ENCODE measurements at places on chromosomes 1 and 21. TPM values are rescaled to one million over a fixed set of nuclear protein-coding genes. Genes with fewer than 3 reads are reported as not detected.

GRCh38 chr21:42219606-42220137, 732 bp downstream of the ABCG1 start:
- DNase-seq, result no peak

DNA sequence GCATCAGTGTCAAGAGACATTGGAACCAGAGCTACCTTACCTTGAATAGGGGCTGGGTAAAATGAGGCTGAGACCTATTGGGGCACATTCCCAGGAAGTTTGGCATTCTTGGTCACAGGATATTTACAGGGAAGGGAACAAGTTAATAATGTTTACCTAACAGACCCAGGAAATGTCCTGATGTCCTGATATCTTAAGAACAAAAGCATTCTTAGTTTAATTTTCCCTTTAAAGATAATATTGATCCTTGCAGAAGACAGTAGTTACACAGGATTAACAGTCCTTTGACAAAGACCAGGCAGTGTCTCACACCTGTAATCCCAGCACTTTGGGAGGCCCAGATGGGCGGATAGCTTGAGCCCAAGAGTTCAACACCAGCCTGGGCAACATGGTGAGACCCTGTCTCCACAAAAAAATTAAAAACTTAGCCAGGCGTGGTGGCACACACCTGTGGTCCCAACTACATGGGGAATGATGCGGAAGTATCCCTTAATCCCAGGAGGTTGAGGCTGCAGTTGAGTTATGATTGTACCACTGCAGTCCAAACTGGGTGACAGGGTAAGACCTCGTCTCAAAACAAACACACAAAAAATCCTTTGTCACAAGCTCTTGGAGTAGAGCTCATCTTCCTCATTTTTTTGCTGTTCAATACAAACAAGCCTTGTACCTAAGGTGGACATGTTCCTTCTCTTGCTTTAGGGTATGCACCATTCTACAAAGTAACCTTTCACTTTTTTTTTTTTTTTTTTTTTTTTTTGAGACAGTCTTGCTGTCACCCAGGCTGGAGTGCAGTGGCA, 1.3 kb upstream of the TOMM20 start:
- DNase-seq, result no peak

GRCh38 chr1:180572760-180573159, 14.0 kb downstream of the OVAAL start:
- no peak for DNase-seq

LCE6A gene
- polyA plus RNA-seq, result 0.60 TPM

DNA sequence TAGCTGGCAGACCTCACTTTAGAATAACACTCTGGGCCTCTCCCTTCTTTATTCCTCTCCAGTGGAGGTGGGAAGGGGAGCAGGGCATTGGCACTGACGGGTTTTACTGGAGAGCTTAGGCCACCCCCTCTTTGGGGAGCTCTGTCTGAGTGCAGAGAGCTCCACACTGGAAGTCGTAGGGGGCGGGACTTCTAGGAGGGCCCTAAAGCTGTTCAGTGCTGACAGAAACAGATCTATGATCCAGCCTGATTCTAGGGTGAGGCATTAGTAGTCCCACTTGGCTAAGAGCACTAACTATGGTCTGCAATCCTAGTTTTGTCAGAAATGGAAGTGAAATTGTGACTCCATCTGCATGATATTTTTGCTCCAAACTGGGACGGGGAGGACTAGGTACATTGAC, 138.7 kb downstream of the MIS18A start:
- DNase-seq, result no peak

DNA sequence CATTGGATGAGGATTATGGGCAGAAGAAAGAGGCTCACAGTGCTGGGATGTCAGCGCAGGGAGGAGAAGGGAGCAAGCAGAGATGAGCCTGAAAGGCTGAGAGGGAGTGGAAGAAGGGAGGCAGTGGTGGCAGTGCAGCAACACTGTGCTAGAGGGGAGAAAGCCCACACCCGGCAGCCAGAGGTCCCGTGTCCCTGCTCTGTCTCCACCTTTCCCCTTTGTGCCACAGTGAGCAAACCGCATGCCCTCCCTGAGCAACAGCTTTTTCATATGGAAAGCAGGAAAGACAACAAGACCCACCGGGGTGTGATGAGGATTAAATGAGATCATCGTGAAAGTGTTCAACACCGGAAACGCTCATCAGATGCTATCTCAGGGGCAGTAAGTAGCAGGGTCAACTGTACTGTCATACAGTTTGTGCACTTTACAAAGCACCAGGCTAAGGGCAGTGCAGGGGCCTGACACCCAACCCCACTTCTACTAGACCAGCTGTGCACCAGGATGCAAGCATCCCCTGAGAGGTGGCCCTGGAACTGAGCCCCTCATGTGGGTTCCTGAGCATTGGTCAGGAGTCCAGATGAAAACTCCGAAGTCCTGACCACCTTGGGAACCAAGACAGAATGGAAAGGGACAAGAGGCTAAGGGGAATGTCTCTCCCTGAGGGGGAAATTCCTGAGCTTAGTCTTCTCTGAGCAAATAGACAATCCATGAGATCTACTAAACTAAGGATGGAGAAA, 9.1 kb downstream of the NHLH1 start:
- no peak for DNase-seq

DNA sequence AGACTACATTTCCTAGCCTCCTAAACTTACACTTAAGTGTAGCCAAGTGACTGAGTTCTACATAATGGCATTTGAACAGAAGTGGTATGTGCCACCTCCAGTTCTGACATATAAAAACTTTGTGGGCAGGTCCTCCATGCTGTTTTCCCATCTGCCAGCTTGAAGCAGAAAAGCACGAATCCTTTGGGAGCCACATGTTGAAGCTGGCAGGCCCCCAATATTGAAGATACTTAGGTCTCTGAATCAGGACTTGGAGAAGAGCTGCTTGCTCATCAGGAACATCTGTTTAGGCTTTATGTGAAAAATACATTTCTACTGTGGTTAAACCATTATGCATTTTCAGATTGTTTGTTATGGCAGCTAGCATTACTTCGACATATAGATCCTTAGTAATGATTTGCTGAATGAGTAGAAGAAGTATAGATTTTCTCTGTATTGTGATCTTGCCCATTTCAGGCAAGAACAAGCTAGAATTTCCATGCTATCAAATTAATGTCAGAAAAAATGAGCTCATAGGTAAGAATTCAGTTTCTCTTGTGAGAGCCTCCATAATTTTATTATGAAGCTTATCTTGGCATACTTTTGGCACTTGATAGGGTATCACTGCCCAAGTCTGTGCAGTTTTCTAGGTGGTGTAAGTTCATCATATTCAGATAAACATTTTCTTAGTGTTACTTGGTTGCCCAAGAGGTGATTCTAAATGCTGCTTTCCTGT, 68.4 kb downstream of the GDAP2 start:
- no peak for DNase-seq

DNA sequence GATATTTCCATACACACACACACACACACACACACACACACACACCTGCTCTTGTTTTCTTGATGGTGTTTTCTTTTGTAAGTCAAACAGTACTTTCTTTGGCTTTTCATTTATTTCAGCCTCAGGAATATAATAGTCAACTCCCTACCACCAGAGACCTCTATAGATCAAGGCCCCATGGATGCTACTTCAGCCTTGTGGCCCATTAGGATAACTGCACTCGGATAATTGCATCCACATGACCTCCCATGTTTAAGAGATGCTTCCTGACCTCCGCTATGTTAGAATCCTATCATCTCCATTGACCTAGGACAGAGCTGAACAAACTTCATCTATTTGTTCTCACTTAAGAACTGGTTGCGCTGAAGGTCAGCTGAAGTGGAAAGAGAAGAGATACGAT, 1094.0 kb upstream of the B3GALT2 start:
- DNase-seq, result no peak

CRNN gene
- 0.05 TPM for polyA plus RNA-seq

- DNase-seq, result no peak
Measured at GRCh38 chr21:45488931-45489721, 53.1 kb downstream of the SLC19A1 start.

DNA sequence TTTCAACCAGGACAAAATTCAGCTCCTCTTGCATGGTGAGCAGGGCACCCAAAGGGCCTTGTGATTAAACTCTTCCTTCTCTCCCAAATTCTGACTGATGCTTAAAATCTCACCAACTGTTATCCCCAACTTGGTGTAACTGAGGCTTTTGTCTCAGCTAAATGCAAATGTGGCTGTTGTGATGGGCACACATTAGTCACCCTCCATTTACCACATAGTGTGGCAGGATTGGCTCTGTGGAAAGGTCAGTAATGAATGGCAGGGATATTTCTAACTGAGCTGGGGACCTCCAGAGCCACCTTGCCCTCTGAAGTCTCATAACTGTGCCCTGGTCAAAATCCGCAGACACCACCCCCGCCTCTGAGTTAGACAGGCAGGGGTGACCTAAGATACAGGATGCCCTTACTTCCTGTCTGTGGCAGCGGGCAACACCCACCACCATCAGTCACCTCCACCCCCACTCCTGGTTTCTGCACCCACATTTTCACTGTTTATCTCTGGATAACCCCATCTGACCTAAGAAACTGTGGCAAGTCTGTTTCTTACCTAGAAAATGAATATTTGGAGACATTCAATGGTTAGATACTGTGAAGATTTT, 25.4 kb upstream of the RGS16 start:
- no peak for DNase-seq

- DNase-seq, result no peak
Measured at GRCh38 chr21:16751695-16752474, 761.0 kb upstream of the CXADR start.

TNFAIP8L2 gene
- not detected for polyA plus RNA-seq

DNA sequence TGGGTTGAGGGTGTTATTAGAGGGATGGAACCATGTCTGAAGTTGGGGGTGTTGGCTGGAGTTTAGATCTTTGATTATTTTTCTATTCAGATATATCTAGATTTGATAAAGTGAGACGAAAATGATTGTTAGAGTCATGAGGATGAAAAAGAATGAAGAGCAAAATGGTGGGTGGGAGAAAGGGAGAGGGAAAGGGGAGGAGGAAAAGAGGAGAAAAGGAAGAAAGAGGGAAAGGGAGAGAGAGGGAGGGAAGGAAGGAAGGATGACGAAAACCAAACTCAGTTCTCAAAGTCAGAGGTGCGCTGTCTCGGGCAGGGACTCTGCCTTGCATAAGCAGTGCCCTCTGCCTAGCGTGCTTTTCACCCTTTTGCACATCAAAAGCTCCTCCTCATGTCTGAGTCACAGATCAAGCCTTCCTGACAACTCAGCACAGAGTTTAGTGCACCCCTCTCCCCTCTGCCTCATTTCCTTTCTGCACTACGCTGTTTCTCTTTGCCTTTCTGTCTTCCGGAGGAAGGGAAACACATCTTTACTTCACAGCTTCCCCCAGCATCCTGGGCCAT, 225.8 kb upstream of the PROX1 start:
- no peak for DNase-seq

- DNase-seq, result no peak
Measured at GRCh38 chr1:175494011-175494554, 249.3 kb downstream of the TNR start.

DNA sequence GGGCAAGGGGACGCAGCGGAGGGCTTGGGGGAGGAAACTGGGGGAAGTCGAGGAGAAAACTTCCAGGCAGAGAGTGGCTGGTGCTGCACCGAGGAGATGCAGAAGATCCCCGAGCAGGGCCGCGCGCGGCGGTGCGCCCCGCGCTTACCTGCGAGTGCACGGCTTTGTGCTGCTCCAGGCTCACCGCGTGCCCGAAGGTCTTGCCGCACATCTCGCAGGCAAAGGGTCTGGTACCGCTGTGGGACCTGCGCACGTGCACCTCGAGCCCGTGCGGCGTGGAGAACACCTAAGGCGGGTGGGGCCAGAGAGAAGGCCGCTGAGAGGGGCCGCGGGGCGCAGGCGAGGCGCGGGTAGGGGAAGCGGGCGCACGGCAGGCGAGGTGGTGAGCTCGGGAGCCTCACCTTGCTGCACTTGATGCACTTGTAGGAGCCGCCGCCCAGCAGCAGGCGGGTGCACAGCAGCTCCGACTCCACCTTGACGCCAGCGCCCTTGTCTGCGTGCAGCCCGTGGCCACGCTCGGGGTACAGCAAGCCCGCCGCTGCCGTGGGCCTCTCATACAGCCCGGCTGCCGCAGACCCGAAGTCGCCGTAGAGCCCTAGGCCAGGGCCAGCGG, 6.4 kb downstream of the GFI1 start:
- DNase-seq, result no peak

- no peak for DNase-seq
Measured at GRCh38 chr1:10583641-10584040, 108.9 kb downstream of the PEX14 start.

DNA sequence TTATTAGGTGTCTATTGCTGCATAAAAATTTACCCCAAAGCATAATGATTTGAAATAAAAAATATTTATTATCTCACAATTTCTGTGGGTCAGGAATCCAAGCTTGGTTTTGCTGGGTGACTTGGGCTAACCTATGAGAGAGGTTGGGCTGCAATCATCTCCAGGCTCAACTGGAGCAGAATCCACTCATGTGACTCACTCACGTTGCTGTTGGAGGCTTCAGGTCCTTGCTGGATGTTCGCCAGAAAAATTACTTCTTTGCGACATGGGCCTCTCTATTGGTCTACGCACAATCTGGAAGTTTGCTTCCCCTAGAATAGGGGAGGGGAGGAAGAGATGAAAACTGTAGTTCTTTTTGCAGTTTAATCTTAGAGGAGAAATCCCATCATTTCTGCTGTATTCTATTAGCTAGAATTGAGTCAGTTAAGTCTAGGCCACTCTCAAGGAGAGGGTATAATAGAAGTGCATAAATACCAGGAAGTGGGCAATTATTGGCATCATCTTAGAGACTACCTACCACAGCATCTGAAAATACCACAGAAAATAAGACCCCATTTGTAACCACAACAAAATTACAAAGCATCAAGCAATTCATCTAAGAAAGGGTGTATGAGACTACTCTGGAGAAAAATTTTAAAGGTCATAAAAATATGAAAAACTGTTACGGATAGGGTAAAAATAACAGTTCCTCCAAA, 5.7 kb upstream of the FASLG start:
- no peak for DNase-seq

- no peak for DNase-seq
Measured at GRCh38 chr21:43194303-43195120, 25.7 kb downstream of the CRYAA start.

IFI44L gene
- polyA plus RNA-seq, result 13.9 TPM
